Cardiac septum (tissue), 1 donor: ENCODE measurements at places on chromosomes 2 and 18. TPM values are rescaled to one million over a fixed set of nuclear protein-coding genes. Genes with fewer than 3 reads are reported as not detected.
A peak's percentile ranks its signal among the peaks of the same experiment; 100 is the strongest.

DNA sequence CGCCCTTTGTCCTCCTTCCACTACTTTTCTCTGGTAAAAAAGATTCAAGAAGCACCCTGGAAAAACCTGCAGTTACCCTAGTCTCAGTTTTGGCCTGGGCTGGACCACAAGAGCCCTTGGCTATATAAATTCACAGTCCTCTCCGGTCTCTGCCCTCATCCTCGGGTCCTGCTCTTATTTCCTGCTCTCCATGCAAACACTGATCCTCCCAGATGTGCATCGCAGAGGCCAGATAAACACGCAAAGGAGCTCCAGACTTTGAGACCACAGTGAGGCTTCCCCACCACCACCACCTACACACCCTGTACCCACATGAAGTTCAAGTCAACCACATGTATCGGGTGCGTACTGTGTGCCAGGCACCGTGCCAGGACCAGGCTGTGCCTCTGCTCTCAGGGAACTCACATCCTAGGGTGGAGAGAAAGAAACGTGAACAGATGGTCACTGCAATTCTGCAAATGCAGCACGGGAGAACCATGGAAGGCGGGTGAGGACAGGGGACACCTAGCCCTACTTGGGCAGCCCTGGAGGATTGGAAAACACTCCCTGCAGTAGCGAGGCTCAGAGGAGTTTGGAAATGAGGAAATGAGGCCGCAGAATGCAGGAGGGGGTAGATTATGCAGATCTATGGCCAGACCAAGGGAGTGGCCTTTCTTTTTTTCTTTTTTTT, 7.4 kb downstream of the CTDSP1 start:
- DNase-seq, result no peak

- no peak for DNase-seq
Observed at GRCh38 chr2:43333101-43333655, 106.8 kb upstream of the ZFP36L2 start.

DNA sequence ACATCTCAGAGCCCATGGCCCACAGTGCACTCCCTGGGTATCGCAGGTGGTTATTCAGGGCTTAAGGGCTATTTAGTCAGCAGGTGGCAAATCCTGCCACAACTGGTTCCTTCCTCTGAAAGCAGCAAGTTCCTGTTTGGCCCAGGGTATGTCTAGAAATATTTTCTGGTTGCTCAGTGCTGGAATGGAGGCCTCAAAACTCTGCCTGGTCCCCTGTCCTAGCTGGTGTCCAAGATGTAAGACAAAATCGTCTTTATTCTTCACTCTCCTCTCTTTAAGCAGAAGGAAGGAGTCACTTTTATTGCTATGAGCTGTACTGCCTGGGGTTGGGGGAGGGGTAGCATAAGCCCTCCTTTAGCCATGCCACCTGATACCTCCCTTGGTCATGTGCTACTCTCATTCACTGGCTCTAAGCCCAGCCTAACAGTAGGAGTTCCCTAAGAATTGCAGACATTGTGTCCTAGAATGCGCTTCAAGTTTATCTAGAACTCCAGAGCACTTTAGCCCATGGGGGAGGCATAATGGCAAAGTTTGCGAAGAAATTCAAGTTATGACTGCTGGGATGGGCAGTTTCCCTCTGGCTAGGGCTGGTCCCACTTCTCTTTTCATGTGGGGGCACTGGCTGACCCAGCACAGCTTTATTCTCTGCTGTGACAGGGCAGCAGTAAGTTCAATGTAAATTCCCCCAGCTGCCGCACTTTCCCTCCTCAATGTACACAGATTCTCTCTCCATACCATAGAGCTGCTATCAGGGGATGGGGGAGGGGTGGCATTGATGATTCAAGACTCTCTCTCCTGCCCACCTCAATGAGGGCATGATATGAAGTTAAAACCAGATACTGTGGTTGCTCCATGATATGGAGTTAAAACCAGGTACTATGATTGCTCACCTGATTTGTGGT, 27.1 kb upstream of the CWC22 start:
- DNase-seq, result no peak

DNA sequence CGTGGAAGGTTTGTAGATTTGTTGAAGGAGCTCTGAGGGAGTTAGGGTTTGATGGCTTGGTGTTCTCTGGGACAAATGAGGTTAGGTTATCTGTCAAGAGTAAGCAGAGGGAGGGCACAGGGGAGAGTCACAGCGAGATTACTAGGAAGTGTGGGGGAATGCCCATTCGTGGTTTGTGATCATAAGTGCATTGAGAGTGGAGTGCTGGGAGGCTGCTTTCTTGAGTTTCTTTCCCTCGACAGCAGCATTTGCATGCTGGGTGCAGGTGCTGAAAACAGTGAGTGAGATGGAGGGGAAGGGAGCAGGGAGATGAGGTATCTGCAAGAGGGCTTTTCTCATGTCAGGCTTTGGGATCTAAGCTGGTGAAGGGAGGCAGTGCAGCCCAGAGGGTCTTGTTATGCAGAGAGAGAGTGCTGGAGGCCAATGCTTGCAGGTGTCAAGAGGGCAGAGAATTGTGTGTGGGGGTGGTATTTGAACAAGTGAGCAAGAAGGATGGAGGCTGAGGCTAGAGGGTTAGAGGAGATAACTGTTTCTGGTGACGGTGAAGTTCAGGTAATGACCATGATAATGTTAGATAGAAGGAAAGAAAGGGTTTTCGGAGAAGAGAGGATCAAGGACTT, 8.8 kb downstream of the RALB start:
- DNase-seq, result peak; percentile 29

- no peak for DNase-seq
Observed at GRCh38 chr2:136738044-136738443, 27.3 kb upstream of the THSD7B start.

- no peak for DNase-seq
Observed at GRCh38 chr2:234569776-234570430, 73.0 kb upstream of the ARL4C start.

GRCh38 chr18:60951091-60951490, 382.1 kb upstream of the CDH20 start:
- no peak for DNase-seq

DNA sequence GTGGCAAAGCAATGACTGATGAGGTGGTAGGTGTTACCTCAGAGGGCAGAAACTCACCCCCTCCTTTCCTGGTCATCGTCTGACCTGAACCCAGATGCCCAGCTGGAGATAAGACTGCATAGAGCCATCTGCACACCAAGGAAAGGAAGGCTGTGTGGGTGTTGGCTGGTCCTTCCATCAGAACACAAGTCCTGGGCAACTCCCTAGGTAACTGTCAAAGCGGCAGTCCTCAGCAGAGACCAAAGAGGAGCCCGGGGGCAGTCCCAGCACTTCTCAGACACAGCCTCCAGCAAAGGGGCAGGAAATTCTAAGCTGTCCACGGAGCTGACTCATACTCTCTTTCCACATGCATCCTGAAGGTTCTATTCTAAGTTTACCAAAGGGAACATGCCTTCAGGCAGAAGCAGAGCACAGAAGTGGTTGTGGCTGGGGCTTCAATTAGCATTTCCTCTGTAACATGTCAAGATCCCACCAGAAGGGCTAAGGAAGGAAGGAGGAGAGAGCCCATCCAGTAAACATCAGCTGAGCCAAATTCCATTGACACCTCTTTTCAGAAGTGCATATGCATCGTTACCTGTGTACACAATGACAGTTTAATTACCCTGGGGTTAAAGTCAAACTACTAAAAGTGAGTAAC, 54.7 kb downstream of the SPRED2 start:
- DNase-seq, result no peak

DNA sequence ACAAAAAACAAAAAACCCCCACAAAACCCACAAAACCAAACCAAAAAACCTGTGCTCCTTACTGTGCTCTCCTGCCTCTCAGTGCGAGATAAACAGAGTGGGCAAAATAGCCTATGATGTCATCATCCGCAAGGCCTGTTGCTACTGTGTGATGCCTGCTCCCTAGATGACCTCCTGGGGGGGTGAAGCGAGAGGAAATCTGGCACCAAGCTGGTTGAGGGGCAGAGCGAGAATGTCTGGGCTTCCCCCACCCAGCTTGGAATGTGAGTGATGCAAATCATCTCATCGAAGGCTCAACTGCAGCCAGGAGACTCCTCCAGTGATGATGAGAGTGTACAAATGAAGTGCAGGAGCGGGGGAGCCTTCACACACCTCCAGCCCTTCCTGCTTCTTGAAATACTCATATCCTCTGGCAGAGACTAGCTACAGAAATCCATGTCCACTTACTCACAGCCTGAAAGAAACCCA, 57.7 kb upstream of the MAP4K3 start:
- no peak for DNase-seq

GRCh38 chr2:201349601-201350000, 7.5 kb downstream of the FLACC1 start:
- no peak for DNase-seq

- DNase-seq, result no peak
Observed at GRCh38 chr2:136206613-136207012, 88.7 kb upstream of the CXCR4 start.

GRCh38 chr2:30741576-30741975, 65.7 kb downstream of the CAPN13 start:
- DNase-seq, result no peak

- DNase-seq, result no peak
Observed at GRCh38 chr2:203689426-203690116, 16.9 kb upstream of the CD28 start.

GRCh38 chr2:128544321-128545037, 225.8 kb upstream of the HS6ST1 start:
- DNase-seq, result no peak

GRCh38 chr2:127134833-127135830, 28.2 kb upstream of the BIN1 start:
- no peak for DNase-seq

- DNase-seq, result no peak
Observed at GRCh38 chr2:33292981-33293595, 183.4 kb upstream of the RASGRP3 start.

DNA sequence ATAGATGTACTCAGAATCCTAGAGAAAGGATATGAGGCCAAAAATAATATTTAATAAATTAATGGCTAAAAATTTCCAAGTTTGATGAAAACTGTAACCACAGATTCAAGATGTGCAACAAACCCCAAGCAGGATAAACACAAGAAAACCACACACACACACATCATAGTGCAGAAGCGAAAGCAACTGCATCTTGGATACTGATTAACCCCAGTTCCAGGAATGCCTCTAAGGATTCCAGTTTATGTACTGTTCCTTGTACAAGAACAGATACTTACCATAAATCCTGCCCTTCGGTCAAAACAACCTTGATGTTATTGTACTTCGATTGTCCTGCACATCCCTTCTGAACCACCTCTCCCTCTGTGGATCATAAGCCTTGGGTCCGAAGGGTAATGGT, 122.8 kb upstream of the PID1 start:
- no peak for DNase-seq

DNA sequence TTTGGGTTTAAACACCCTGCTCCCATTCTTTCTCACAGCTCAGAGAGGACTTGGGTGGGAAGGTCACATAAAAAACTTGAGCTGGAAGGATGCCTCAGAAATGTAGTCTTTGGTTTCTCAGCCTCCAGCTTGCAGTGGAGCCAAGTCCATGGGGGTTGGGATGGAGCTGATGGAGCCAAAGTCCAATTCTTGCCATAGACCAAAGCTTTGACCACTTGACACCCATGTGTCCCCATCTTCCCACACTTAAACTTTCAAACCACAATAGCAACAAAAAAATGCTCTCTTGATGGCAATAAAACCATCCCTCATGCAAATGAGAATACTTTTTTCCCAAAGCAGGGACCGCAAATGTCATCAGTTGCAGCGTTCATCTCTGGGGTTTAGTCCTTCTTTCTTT, 14.7 kb upstream of the DAW1 start:
- no peak for DNase-seq

DNA sequence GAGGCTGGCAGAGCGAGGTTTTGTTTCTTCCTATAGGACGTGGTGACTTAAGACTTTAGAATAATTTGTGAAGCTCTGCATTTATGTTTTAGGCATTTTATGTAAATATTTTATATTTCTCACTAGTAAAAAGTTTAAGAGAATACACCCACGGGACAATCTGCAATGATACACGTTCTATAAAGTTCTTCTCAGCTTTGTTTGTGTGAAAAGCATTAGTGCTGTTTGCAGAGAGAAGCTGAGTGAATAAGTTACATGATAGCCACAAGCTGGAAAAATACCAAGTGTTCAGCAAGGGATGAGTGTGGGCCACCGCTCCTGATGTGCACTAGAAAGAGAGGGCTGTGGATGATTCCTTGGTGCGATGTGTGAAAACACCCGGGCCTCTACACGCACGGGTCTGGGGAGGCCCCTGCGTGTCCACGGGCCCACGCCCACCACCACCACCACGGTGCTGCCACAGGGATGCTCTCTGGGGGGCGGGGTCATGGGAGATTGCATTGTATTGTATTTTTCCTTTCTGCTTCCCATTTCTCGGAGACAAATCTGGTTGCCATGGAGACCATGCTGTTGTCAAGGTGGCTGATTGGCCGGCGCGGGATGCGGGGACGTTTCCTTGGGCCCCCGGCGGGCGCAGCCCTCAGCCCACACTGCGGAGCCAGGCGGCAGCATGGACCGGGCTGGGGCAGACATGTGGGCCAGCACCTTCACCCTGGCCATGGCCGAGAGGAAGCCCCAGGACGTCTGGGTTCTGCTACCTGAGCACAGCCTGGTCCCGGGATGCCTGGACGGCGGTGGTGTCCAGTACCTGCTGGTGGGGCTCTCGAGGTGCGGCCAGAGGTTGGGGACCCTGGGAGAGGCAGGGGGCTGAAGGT, at the start of gene RTP5:
TSS of gene RTP5 (plus strand) at position 643 of the 875 bp plus-strand sequence. CDS start at position 671, 28 bp downstream.
- no peak for DNase-seq

DNA sequence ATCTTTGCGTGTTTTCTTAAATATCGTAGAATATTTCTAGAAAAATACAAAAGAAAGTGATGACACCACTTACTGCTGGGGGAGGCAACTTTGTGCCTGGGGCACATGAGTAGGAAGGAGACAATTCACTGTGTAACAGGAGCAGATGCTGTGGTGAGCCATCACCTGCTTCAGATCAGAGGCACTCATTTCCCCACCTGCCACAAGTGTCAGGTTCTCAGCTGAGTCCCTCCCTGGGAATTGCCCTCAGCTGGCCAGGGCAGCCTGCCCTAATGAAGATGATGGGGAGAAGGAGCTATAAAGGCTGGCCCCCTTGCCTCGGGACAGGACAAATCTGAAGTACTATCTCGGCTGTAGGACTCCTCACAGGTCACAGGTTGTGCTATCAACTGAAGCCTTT, 322.8 kb downstream of the STK39 start:
- DNase-seq, result no peak

SCLY gene
- 8.8 TPM for total RNA-seq

SLC9A4 gene
- not detected for total RNA-seq

VIT gene
- 2.6 TPM for total RNA-seq

DIPK1C gene
- 5.9 TPM for total RNA-seq

IL36G gene
- not detected for total RNA-seq
